ENCODE measurements at places on chromosomes 1 and 21.

- H3K27me3 ChIP-seq, result no peaks in the 10 kb centered on the region
- H3K4me1 ChIP-seq, result peaks cover 20% of the 10 kb centered on the region
- H3K4me3 ChIP-seq, result no peak overlapping the region
- H3K27ac ChIP-seq, result no peak overlapping the region
- H3K36me3 ChIP-seq, result peaks cover 21% of the 10 kb centered on the region
Measured at GRCh38 chr1:155307247-155307740, 1.4 kb upstream of the FDPS start.

DNA sequence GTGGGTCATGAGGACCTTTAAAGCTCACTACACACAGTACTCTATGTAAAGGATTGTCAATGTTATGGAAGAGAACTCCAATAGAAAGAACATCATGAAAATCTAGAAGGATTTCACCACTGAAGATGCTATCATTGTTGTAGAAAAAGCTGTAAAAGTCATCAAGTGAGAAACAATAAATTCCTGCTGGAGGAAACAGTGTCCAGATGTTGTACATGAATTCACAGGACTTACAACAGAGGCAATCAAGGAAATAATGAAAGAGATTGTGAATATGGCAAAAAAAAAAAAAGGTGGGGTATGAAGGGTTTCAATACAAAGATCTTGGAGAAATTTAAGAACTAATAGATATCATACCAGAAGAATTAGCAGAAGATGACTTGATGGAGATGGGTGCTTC lies 355.1 kb upstream of the ZRANB2 start:
- H3K36me3 ChIP-seq, result no peaks in the 10 kb centered on the region
- no peak overlapping the region for H3K4me3 ChIP-seq
- DNase-seq, result no peak
- no peaks in the 10 kb centered on the region for H3K4me1 ChIP-seq
- no peak overlapping the region for H3K27ac ChIP-seq

DNA sequence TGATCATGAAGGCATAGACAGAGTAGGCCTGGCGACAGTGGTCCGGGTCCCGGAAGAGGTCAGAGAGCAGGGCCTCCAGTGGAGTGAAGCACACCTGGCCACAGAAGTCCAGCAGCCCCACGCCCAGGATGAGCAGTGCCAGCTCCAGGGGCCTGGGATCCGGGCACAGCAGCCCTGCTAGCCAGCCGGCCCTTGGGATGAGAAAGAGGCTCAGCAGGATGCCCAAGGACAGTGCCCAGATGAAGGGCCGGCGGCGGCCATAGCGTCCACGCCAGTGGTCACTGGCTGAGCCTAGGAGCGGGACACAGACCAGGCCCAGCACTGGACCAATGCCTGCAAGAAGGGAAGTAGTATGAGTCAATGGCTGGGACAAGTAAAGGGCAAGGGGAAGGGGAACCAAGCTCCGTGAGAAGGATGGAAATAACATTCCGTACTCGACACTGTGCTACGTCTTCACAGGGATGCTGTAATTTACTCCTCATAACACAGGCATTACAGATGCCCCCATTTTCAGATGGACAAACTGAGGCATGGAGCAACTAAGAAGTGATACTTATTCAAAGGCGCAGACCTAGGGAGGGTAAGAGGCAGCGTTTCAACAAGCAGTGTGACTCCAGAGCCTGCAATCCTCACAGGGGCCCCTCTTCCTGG lies 16.9 kb downstream of the SLC45A3 start:
- H3K36me3 ChIP-seq, result no peaks in the 10 kb centered on the region
- no peak overlapping the region for H3K4me3 ChIP-seq

GRCh38 chr21:39504230-39504629 lies 52.5 kb downstream of the SH3BGR start:
- no peak for DNase-seq
- no peak overlapping the region for H3K27ac ChIP-seq
- H3K4me1 ChIP-seq, result peaks cover 3% of the 10 kb centered on the region
- H3K4me3 ChIP-seq, result no peak overlapping the region
- H3K36me3 ChIP-seq, result no peaks in the 10 kb centered on the region

- no peak for DNase-seq
- H3K36me3 ChIP-seq, result peaks cover 31% of the 10 kb centered on the region
- peaks cover 34% of the 10 kb centered on the region for H3K4me1 ChIP-seq
- no peak overlapping the region for H3K27ac ChIP-seq
- H3K4me3 ChIP-seq, result no peak overlapping the region
- no peaks in the 10 kb centered on the region for H3K27me3 ChIP-seq
Measured at GRCh38 chr21:44306936-44307704, 7.3 kb downstream of the PFKL start.

DNA sequence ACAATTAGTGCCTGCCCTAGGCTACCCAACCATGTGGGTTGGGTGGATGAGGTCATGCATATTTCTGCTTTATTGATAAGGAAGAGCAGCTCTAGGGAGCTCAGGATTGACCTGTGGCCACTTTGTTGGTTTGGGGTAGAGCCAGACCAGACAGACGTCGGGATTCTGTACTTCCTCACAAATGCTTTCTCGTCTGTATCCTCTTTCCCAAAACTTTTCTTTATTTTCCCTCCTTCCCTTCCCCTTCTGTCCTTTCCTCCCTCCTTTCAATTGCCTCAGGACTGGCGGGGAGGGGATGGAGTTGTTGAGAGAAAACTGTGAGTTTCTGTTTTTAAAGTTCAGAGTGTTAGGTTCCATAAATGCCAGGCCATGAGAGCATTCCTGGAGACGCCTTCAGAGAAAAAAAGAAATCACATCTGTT lies 68.0 kb downstream of the UCK2 start:
- peak; percentile 51 for DNase-seq
- no peaks in the 10 kb centered on the region for H3K27me3 ChIP-seq
- H3K4me1 ChIP-seq, result peaks cover 52% of the 10 kb centered on the region
- H3K36me3 ChIP-seq, result peaks cover 17% of the 10 kb centered on the region
- peak overlapping the region; percentile 70 for H3K27ac ChIP-seq

GRCh38 chr1:199710974-199711373 lies 316.5 kb upstream of the NR5A2 start:
- no peak for DNase-seq
- no peak overlapping the region for H3K27ac ChIP-seq
- H3K36me3 ChIP-seq, result no peaks in the 10 kb centered on the region
- no peaks in the 10 kb centered on the region for H3K4me1 ChIP-seq

GRCh38 chr1:21099869-21100131 lies 76.9 kb downstream of the EIF4G3 start:
- H3K27me3 ChIP-seq, result no peaks in the 10 kb centered on the region
- DNase-seq, result no peak
- no peak overlapping the region for H3K27ac ChIP-seq
- peaks cover 1% of the 10 kb centered on the region for H3K4me1 ChIP-seq
- no peak overlapping the region for H3K4me3 ChIP-seq

DNA sequence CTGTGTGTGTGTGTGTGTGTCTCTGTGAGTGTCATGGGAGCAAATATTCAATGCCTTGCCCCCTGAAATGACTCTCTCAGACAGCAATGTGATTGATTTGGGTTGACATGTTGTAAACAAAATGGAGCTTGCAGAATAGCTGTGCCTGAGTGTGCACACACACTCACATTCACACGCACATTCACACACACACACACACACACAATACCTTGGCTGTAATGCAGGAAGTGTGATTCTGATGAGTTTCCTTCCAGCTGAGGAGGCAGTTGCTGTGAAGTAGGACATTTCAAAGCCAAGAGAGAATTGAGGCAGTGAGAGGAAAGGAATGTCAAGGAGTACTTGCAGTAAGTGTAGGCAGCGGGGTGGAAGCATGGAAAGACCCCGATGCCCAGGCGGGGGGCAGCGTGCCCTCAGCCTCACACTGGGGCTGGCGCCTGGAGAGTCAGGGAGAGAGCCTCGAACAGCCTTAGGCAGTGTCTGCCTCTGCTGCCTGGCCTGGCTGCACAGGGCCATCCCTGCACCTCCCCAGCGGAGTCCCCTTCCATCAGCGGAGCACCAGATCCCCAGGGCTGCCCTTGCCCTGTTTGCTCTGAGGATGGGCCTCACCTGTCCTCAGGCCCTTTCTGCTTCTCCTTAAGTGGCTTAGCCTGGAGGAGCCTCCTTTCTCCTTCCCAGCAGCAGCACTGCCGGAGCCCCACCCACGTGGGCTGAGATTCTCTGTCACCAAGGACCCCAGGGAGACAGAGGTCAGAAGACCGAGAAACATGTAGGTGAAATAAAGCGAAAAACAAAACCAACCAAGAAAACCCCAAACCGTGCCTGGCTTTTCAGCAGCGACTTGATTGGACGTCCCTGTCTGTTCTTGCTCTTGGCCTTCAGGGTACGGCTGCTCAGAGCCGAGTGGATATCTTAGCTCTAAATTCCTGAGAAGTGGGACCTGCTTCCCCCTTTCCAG lies 9.2 kb downstream of the VASH2 start:
- no peak overlapping the region for H3K4me3 ChIP-seq
- no peaks in the 10 kb centered on the region for H3K27me3 ChIP-seq
- H3K27ac ChIP-seq, result no peak overlapping the region
- no peak for DNase-seq

- H3K36me3 ChIP-seq, result no peaks in the 10 kb centered on the region
- no peaks in the 10 kb centered on the region for H3K27me3 ChIP-seq
- peaks cover 5% of the 10 kb centered on the region for H3K4me1 ChIP-seq
- peak; percentile 14 for DNase-seq
Measured at GRCh38 chr21:38499296-38499695, 1.0 kb upstream of the ERG start.

GRCh38 chr1:171138980-171139379 lies 46.1 kb upstream of the FMO2 start:
- H3K4me1 ChIP-seq, result no peaks in the 10 kb centered on the region
- no peak for DNase-seq
- H3K27ac ChIP-seq, result no peak overlapping the region
- H3K36me3 ChIP-seq, result no peaks in the 10 kb centered on the region
- no peaks in the 10 kb centered on the region for H3K27me3 ChIP-seq

GRCh38 chr21:45102391-45102932 lies 28.1 kb downstream of the ADARB1 start:
- no peak overlapping the region for H3K4me3 ChIP-seq
- H3K27me3 ChIP-seq, result no peaks in the 10 kb centered on the region
- H3K27ac ChIP-seq, result no peak overlapping the region
- H3K4me1 ChIP-seq, result peaks cover 15% of the 10 kb centered on the region
- no peaks in the 10 kb centered on the region for H3K36me3 ChIP-seq

DNA sequence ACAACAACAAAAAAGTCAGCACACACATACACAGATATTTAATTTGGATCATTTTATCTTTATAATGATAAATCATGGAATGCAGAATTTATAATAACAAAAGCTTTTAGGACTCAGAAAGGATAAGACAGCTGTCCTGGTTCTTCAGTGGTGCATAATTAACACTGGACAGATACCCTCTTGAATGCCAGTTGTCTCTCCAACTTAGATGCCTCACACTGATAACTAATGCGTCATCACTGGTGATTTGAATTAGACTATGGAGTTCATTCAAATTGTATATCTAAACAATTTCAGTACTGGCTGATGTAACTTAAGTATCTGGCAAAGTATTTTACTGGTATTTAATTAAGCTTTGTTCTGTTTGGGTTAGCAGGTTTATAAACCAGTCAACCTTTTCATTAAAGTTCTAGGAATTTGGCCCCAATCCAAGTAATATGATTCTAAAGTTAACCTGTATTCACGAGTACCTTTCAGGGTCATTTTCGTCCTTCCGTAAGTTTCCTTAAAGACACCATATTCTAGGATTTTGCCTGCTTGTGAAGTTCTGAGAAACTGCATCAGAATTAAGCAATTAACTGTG lies 1199.5 kb upstream of the TMPRSS15 start:
- H3K4me3 ChIP-seq, result no peak overlapping the region
- no peaks in the 10 kb centered on the region for H3K36me3 ChIP-seq
- H3K27ac ChIP-seq, result no peak overlapping the region

GRCh38 chr1:75855010-75855409 lies 58.3 kb downstream of the MSH4 start:
- H3K4me3 ChIP-seq, result no peak overlapping the region
- no peak overlapping the region for H3K27ac ChIP-seq
- no peaks in the 10 kb centered on the region for H3K36me3 ChIP-seq
- H3K27me3 ChIP-seq, result no peaks in the 10 kb centered on the region
- peak; percentile 43 for DNase-seq

DNA sequence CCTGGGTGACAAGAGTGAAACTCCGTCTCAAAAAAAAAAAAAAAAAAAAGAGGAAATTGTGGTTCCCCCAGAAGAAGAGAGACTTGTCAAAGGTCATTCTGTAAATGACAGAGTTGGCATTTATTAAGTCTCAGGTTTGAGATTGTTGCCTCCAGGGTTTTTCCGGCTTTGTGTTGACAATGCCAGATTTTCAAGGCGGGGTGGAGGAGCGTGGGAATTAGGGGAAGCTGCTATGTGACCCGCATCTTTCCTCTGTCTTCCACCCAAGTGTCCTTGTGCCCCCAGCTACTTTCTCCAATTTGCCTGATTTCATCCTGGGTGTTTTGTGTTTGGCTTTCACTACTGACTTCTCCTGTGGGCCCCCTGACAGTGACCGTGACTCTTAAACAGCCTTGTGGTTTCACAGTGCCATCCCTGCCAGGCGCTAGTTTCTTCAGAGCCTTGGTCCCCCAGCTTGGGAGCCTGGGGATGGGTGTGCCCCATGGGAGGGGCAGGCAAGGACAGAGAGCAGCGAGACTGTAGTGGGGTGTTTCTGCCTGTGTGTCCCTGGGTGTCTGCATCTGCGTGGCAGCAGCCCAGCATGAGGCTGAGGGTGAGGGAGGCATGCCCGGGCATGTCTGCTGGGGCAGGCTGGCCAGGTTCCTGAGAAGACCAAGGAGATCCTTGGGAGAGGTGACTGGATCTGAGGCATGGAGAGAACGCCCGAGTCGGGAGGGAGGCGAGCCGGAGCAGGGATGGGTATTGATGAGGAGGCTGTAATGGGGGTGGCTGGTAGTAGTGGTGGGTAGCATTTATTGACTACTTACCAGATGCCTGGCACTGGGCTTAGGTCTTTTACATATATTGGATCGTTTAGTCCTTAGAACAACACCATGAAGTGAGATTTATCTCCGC lies 46.3 kb downstream of the IER5 start:
- H3K4me1 ChIP-seq, result peaks cover 38% of the 10 kb centered on the region
- H3K27ac ChIP-seq, result peak overlapping the region; percentile 94
- no peak overlapping the region for H3K4me3 ChIP-seq

GRCh38 chr1:106534612-106535011 lies 521.9 kb upstream of the PRMT6 start:
- H3K27ac ChIP-seq, result no peak overlapping the region
- DNase-seq, result no peak
- H3K27me3 ChIP-seq, result no peaks in the 10 kb centered on the region
- no peak overlapping the region for H3K4me3 ChIP-seq
- H3K4me1 ChIP-seq, result no peaks in the 10 kb centered on the region

- peaks cover 25% of the 10 kb centered on the region for H3K27me3 ChIP-seq
- no peak overlapping the region for H3K4me3 ChIP-seq
- DNase-seq, result no peak
- H3K4me1 ChIP-seq, result no peaks in the 10 kb centered on the region
- H3K36me3 ChIP-seq, result no peaks in the 10 kb centered on the region
Measured at GRCh38 chr1:24161270-24161669, 18.3 kb upstream of the IL22RA1 start.

DNA sequence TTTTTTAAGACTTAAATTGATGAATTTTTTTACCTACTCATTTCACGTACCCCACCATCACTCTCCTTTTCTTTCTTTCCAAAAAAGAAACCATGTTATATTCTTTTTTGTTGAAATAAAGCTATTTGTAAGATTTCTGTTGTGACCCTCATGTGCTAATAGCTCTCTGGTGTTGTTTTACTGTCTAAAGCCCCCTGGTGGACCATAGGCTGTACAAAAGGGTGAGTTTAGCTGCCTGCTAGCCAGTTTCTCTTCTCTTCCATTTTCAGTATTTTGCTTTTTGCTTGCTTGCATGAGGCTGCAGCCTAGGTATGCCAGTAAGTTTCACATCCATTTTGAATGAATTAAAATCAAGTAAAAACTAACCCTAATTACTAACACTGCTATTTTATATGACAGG lies 15.6 kb upstream of the VAMP3 start:
- peak; percentile 41 for DNase-seq
- H3K4me1 ChIP-seq, result peaks cover 3% of the 10 kb centered on the region
- no peak overlapping the region for H3K4me3 ChIP-seq
- peaks cover 14% of the 10 kb centered on the region for H3K27me3 ChIP-seq
- no peaks in the 10 kb centered on the region for H3K36me3 ChIP-seq
- no peak overlapping the region for H3K27ac ChIP-seq
